Stimulated activated memory B cell treated with anti-CD40 and anti-IgM and Interleukin-4, amounts not matched to agents 10 μg/mL and 1 μg/mL and 100 μg/mL, for 72 hours (primary cell): ENCODE measurements at places on chromosomes 4 and X.
A peak's percentile ranks its signal among the peaks of the same experiment; 100 is the strongest.

DNA sequence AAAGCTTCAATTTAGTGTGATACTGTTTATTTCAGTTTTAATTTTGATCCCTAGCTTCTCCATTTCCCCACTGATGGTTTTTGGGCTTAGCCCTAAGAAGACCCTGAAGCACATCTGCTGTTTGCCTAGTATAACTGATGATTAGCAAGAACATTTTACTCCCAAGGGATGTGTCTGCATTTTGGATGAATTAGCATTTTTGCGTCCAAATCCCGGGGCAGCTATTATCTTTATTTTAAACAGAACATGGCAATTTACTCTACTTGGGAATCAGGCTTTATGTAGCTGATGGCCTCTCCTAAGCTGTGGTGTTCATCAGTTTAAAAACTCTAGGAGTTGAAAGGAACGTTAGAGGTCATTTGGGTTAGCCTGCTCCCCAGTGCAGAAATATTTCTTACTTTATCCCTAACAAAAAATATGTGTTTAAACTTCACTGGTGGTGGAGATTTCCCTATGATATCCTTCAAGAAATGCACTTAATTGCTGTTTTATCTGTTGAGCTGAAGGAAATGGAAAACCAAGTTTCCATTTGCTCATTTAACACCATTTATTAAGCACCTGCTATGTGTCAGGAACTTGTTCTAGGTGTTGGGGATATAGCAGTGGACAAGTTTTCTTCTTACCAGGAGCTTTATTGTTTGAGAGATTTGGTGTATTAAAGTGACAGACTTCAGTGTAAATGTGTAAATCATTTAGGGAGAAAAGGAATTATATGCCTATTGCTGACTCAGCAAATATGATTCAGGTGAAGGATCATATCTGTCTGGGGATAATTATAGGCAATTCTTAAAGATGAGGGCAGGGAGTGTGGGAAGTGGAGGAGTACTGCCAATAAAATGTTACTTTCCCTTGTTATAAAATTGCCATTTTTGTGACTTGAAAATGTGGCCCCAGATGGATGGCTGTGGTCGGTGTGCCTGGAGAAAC lies 3.4 kb downstream of the SEPTIN11 start:
- no peaks in the 10 kb centered on the region for H3K27me3 ChIP-seq
- no peak overlapping the region for H3K4me3 ChIP-seq
- peaks cover 12% of the 10 kb centered on the region for H3K36me3 ChIP-seq
- ATAC-seq: no peak
- H3K4me1 ChIP-seq: peaks cover 23% of the 10 kb centered on the region
- H3K27ac ChIP-seq: no peak overlapping the region

DNA sequence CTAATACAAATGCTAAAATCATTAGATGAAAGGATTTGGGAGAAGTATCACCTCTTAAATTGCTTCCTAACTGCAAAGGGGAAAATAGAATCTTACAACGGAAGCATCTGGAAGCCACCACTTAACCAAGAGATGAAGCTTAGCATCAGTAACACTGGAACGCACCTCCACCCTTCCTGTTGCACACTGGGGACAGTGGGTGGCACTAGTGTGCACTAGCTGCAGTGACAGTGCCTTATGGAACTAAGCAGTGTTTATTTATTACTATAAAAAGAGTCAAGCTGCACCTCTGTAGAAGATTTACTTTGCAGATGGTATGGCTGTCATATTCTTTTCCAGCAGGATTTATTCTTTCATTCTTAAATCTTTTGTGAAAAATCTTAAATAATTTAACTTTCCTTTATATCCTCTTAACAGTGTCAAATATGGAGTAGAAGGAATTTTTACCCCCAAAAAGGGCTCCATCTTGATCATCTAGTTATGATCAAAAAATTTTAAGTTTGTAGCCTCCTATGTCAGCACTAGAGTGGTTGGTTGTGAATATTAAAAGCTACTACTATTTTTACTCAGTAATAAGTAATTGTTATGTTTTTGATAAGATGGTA lies 76.7 kb downstream of the SCD5 start:
- H3K36me3 ChIP-seq: no peaks in the 10 kb centered on the region
- no peak overlapping the region for H3K27ac ChIP-seq
- no peak for ATAC-seq
- no peaks in the 10 kb centered on the region for H3K4me1 ChIP-seq

DNA sequence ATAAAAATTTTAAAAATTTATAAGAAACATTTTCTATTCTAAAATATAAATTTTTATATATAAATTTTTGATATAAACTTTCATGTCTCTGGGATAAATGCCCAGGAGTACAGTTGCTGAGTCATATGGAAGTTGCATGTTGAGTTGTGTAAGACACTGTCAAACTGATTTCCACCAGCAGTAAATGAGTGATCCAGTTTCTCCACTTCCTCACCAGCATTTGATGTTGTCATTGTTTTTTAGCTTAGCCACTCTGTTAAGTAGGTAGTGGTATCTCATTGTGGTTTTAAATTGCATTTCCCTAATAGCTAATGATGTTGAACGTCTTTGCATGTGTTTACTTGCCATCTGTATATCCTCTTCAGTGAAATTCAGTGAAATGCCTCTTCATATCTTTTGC lies 66.5 kb downstream of the MAMLD1 start:
- no peaks in the 10 kb centered on the region for H3K36me3 ChIP-seq
- H3K4me1 ChIP-seq: no peaks in the 10 kb centered on the region
- H3K4me3 ChIP-seq: no peak overlapping the region
- ATAC-seq: no peak
- H3K27me3 ChIP-seq: no peaks in the 10 kb centered on the region

DNA sequence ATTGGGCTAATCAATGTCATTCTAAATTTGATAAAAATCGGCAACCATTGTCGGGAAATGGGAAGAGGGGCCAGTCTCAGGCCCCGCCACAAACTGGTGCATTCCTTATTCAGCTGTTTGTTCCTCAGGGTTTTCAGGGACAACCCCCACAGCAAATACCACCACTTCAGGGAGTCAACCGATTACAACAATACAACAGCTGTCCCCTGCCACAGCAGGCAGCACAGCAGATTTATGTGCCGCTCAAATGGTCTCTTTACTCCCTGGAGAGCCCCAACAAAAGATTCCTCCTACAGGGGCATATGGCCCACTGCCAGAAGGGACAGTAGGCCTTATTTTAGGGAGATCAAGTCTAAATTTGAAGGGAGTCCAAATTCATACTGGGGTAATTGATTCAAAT lies 61.8 kb downstream of the ZNF732 start:
- H3K4me3 ChIP-seq: no peak overlapping the region
- H3K27me3 ChIP-seq: no peaks in the 10 kb centered on the region
- ATAC-seq: no peak
- no peak overlapping the region for H3K27ac ChIP-seq
- H3K4me1 ChIP-seq: peaks cover 14% of the 10 kb centered on the region

DNA sequence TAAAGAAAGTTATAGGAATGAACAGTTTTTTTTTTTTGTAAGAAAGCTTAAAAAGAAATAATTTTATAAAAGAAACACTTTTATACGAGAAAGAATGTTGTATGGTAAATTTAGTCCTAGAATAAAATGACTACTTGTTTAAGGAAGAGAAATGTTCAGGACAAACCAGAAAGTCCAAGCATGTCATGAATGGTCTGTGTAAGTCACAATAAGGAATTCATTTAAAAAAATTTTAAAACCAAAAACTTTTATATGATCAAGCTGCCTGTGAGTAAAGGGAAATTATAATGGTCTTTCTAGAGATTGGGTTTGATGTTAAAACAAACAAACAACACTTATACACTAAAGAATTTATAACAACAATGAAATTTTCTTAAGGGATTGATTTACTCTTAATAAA lies 858.9 kb upstream of the PCDH7 start:
- ATAC-seq: no peak
- no peak overlapping the region for H3K4me3 ChIP-seq
- H3K4me1 ChIP-seq: no peaks in the 10 kb centered on the region
- H3K27ac ChIP-seq: no peak overlapping the region

DNA sequence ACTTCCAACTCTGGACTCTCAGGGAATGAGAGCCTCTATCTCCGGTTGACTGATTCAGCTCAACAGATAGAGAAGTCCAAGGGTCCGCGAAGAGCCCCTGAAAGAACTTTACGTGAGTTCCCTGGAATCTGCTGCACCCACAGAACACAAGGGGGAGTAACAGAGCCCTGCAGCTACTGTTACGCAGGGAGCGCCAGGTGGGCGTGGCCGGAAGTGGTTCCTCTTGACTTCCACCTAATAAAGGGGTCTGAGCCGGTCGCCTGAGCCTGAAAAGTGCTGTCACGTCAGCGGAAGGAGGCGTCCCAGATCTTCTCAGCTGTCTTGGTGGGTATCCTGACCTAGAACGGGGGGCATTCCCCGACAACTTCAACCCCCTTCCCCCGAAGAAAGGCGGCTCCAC lies at the start of gene MAGEB6:
Gene MAGEB6 (plus strand): TSS at position 237 of the 400 bp plus-strand sequence. CDS start 1,407 bp downstream, outside the sequence.
- H3K36me3 ChIP-seq: no peaks in the 10 kb centered on the region
- H3K4me1 ChIP-seq: no peaks in the 10 kb centered on the region
- no peaks in the 10 kb centered on the region for H3K27me3 ChIP-seq

GRCh38 chr4:125735102-125735501 lies 420.3 kb downstream of the FAT4 start:
- H3K36me3 ChIP-seq: no peaks in the 10 kb centered on the region
- no peak overlapping the region for H3K4me3 ChIP-seq

- no peak overlapping the region for H3K4me3 ChIP-seq
- no peak overlapping the region for H3K27ac ChIP-seq
- H3K36me3 ChIP-seq: no peaks in the 10 kb centered on the region
- H3K27me3 ChIP-seq: no peaks in the 10 kb centered on the region
Measured at GRCh38 chrX:124827258-124827845, 481.0 kb downstream of the SH2D1A start.

DNA sequence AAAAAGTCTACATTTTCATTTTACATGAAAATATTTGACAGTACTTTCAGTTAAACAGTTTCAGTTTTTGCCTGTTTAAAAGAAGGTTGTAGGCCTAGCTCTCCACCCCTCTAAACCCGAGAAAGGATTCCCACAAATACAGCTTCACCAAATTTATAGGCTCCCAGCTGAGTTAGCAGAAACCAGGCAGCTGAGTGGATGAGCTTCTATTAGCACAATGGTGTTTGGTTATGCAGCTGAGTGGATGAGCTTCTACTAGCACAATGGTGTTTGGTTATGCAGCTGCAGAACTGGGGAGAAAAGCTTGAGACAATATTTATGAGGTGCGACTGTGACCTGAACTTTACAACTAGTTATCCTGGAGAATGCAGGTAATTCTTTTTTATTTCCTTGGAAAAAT lies 36.6 kb upstream of the PAQR3 start:
- H3K27me3 ChIP-seq: peaks cover 15% of the 10 kb centered on the region
- H3K36me3 ChIP-seq: no peaks in the 10 kb centered on the region
- no peak overlapping the region for H3K27ac ChIP-seq
- H3K4me1 ChIP-seq: no peaks in the 10 kb centered on the region

- H3K4me3 ChIP-seq: no peak overlapping the region
- H3K27me3 ChIP-seq: no peaks in the 10 kb centered on the region
- H3K4me1 ChIP-seq: no peaks in the 10 kb centered on the region
Measured at GRCh38 chrX:151703487-151703886, 8.2 kb downstream of the PRRG3 start.

DNA sequence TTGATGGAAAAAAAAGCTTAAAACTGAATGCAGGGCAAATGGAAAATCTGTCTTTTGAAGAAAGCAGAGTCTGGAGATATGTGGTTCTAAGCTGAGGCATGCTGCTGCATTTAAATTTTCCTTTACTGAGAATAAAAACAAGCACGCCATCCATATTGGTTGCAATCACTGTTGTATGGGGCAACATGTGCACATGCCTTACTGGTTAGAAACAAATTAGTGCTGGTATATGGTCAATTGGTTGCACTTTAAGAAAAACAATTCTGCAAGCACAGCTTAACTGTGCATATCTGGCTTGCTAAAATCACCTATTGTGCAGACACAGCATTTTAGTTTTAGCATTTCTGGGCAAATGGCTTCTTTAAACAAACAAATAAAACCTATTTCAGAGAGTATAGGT lies 239.1 kb downstream of the NDST4 start:
- H3K27me3 ChIP-seq: no peaks in the 10 kb centered on the region
- no peaks in the 10 kb centered on the region for H3K36me3 ChIP-seq
- H3K27ac ChIP-seq: no peak overlapping the region

GRCh38 chrX:40099055-40099958 lies 1.5 kb upstream of the BCOR start:
- peaks cover 17% of the 10 kb centered on the region for H3K4me1 ChIP-seq
- no peaks in the 10 kb centered on the region for H3K36me3 ChIP-seq
- peak; percentile 48 for ATAC-seq
- H3K27me3 ChIP-seq: no peaks in the 10 kb centered on the region

DNA sequence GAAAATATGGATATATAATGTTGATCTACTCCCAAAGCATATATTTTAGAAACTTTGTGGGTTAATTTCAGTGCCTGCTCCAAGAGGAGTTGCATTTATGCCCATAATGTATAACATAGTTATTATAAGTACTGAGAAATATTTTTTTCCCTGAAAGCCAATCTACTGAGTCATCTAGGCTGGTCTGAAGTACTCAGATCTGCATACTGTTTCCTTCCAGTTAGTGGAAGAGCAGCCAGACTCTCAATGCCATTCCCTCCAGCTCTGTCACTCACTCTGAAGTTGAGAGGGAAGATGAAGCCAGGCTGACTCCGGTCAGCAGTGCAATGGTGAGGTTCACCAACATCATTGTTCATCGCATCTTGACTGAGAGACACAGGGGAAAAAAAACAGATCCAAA lies 505.1 kb downstream of the PPARGC1A start:
- no peak for ATAC-seq
- no peak overlapping the region for H3K4me3 ChIP-seq
- H3K4me1 ChIP-seq: no peaks in the 10 kb centered on the region
- no peaks in the 10 kb centered on the region for H3K27me3 ChIP-seq
- H3K36me3 ChIP-seq: no peaks in the 10 kb centered on the region
- H3K27ac ChIP-seq: no peak overlapping the region
